ENCODE measurements at places on chromosomes 12 and 14.
A peak's percentile ranks its signal among the peaks of the same experiment; 100 is the strongest.

DNA sequence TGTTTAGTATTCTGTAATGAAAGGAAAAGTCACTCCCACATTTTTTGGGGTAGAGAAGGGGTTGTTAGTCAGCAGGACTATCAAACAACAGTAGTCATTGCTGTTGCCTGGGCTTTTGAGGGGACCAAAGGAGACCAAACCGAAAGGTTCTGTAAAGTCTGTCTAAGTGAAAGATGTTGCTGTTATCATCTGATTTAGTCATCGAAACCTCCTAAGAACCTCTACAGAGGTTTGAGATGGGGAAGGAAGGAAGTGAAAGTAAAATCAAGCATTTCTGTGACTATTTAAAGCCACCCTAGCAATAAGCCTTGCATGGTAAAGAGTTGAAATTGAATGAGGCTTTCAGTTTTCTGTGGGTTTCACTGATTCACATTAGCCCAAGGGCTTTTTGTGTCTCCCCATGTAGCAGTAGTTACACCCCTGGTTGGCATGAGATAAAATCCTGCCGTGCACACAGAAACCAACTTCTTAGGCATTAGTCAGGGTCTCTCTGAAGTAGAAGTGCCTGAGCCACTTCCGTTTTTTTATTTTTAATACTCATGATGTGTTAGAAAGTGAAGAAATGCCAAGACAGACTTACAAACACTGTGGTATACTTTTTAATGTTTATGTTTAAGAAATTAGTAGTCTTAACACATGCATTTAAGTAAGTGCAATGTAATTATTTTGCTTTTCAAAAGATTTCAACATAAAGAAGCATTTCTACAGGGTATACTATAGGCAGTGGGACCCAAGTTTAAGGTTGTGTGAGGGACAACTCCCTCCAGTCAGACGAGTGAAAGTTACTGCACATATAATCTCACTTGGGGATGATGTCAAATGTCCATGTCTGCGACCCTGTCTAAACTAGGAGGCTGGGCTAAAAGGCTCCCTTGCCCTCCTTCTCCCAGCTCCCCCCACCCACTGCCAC lies 50.4 kb downstream of the DYRK2 start:
- peak; percentile 58 for DNase-seq

GRCh38 chr14:61567838-61568571 lies 127.3 kb upstream of the HIF1A start:
- peak; percentile 46 for DNase-seq

DNA sequence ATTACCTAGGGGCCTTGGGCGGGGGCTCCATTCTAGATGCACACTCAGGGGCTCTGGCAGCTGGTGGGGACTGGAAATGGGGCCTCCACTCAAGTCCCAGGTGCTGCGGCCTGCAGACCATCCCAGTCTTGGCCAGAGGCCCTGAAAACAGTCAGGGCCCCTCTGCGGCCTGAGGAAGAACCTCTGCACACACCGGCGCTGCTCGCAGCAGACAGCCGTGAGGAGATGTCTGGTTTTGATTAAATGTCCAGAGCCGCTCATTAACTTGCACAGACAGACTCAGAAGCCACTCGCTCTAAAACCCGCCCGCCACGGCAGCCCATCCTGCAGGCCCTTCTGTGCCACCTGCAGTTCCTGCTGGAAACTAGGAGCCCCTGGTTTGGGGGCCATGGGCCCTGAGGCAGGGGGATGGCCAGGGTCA lies 36.4 kb upstream of the NCOR2 start:
- DNase-seq, result no peak

GRCh38 chr14:64760146-64760755 lies 56.0 kb downstream of the PLEKHG3 start:
- peak; percentile 83 for DNase-seq

GRCh38 chr12:24049728-24050127 lies 100.3 kb upstream of the SOX5 start:
- no peak for DNase-seq

- DNase-seq, result no peak
Observed at GRCh38 chr14:23530375-23531055, 21.1 kb downstream of the ZFHX2 start.
